ENCODE measurements at places on chromosomes 4 and X.

DNA sequence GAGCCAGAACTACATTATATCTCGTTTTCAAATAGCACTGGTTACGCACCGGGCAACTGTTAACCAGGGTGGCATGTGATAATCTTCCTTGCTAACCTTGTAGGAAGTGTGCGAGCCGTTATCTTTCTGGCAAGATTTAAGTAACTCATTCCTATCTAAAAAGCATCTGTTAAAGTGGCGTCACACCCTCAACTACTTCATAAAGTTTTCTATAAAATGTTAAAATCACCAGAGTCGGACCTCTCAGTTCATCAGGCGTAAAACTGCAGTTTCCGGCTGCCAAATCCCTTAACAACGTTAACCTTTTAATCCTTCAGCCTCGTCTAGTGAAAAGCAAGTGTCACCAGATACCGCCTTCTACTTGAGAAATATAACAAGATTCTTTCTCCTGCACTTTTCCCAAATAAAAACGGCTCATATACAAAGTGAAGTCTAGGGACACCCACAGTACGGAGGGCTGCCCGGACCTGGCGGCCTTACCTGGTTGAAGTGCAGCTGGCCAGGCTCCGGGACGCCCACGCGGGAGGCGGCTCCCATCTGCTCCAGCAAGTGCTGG lies 1.2 kb downstream of the SLC39A8 start:
- no peak for DNase-seq

- DNase-seq = no peak
Measured at GRCh38 chr4:177047851-177048174, 255.1 kb upstream of the VEGFC start.

DNA sequence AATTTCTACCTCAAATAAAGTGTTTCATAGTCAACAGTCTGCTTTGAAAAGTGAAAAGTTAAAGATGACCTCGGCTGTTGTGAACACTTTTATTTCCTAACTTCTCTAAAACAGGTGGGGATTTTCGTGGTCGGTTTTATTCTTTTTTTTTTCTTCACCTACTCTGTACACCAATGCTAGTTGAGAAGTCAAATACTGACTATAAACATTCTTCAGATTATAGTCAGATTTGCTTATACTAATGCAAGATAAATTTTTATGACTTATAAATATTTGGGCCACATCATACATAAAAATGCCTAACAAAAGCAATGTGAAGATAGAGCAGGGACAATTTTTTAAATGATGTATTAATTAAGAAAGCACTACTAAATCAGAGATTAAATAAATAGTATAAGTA lies 98.1 kb upstream of the GPR34 start:
- DNase-seq = no peak

GRCh38 chr4:126755506-126755905 lies 877.3 kb upstream of the INTU start:
- DNase-seq = no peak

DNA sequence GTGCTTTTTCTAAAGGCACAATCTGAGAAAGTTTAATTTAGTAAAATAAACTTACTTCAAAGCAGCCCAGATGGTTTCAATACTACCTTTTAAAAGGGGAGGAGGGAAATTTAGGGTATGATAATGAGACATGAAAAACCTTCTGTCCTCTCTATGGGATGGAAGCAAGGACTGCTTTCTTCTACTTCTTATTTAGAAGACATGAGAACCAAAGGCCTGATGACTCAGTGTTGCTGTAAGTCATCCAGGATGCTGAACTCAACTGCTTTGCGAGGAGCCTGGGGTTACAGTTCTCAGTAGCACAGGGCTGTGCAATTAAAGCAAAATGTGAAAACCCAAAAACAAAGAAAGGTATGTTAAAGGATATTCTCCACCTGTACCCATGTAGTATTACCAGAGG lies 140.8 kb upstream of the EDNRA start:
- DNase-seq = no peak

GRCh38 chr4:51884055-51884454 lies 41.1 kb downstream of the DCUN1D4 start:
- no peak for DNase-seq

- DNase-seq = no peak
Measured at GRCh38 chr4:74235135-74235534, 73.1 kb upstream of the EPGN start.

GRCh38 chr4:76305971-76306881 lies at the start of gene STBD1:
STBD1 (plus strand) TSS chr4:76306733; CDS start chr4:76306770, 37 bp downstream.
- no peak for DNase-seq

GRCh38 chrX:7119950-7120877 lies 27.3 kb upstream of the STS start:
- DNase-seq = no peak

- DNase-seq = no peak
Measured at GRCh38 chr4:121784975-121785374, 16.1 kb upstream of the EXOSC9 start.

- DNase-seq = no peak
Measured at GRCh38 chr4:5054532-5054931, 3.3 kb downstream of the STK32B start.

- no peak for DNase-seq
Measured at GRCh38 chrX:97145934-97146333, 262.2 kb downstream of the RPA4 start.

GRCh38 chrX:110180176-110180927 lies 137.5 kb downstream of the AMMECR1 start:
- no peak for DNase-seq

DNA sequence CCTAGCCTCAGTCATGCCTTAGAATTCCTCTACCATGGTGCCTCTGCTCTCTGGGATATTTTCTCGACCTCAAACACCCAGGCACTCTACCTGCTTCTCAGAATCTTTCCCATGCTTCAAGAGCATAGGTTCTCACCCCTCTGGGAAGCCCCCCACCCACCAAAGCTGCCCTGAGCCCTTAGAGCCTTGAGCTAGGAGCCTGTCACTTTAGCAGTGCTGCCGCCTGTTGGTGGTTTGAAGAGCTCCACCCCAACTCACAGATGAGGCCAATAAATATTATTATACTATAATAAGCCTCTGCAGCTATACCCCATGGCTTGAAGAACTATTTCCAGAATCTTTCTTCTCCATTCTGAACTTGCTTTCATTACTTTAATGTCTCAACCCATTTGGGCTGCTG lies 109.7 kb downstream of the RTL5 start:
- no peak for DNase-seq

DNA sequence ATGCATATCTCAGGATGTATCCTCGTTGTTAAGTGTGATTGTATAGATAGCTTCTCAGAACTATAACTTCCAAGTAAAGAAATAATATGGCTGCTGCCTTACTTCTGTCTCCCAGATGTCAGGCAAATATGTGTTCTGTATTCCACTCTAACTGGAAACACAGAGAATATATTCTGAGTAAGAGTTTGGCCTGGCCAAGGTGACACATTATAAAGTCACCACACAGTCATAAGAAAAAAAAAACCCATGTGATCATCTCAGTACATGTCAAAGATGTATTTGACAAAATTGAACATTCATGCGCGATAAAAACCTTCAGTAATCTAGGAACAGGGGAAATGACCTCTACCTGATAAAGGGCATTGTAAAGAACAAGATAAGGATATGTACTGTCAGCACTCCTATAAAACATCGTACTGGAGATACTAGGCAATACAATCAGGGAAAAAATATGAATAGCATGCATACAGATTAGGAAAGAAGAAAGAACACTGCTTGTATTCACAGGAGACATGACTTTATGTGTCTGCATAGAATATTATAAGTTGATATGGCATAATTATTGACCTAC lies 207.1 kb downstream of the ZNF330 start:
- DNase-seq = no peak

- DNase-seq = no peak
Measured at GRCh38 chrX:10467793-10468192, 152.6 kb downstream of the MID1 start.

GRCh38 chr4:41977709-41978108 lies 3.8 kb upstream of the DCAF4L1 start:
- no peak for DNase-seq

DNA sequence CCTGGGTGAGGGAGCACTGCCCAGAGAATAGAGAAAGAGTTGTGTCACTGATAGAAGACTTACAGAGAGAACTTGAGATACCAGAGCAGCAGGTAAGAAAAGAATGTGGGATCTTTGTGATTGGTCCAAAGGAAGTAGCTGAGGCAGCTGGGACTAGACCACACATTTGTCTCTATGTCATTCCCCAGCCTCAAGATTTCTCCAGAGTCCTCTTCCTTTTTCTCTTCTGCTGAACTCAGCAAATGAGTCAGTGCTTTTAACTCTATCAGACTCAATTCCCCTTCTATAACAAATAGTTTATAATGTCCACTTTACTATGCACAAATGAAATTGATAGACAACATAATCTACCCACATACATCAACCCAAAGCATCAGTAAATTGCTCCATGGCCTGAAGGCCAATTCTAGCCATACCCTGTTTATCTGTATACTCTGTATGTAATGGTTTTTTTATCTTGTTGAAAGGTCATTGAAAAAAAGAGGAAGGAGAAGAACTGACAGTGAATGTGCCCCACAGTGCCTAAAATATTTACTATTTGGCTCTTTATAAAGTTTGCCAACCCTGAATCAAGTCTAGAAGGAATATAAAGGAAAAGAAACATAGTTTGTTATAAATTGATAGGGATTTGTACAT lies 38.2 kb downstream of the ETDC start:
- DNase-seq = no peak

DNA sequence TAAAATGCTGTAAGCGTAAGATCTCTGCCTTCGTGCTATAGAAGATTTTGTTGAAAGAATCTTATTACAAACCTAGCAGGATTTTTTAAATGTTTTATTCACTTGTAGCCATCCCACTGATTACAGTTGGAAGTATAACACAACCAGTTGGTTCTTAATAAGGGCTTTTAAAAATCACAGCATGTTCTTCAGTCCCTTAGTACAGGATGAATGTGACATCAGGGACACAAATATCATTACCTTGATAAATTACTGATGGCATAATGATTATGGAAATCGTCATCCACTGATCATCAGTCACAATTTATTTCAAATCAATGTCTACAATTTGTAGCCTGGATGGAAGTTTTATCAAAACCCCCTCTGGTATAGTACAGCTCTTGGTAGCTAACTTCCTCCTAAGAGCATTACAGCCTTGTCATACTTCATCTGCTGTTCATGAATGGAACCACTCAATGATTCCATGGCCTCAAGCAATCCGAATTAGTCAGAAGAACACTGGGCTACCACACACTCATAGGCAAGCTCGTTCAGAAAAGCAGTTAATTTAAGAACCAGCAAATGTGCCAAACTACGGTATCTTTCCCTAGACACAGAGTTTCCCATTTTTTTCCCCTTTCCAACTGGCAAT lies 389.2 kb upstream of the TENM3 start:
- DNase-seq = no peak

GRCh38 chrX:9429767-9430166 lies 35.1 kb upstream of the TBL1X start:
- no peak for DNase-seq

GRCh38 chrX:153551135-153551534 lies 33.7 kb downstream of the ATP2B3 start:
- no peak for DNase-seq

- no peak for DNase-seq
Measured at GRCh38 chrX:446245-446644, 59.5 kb upstream of the PPP2R3B start.

DNA sequence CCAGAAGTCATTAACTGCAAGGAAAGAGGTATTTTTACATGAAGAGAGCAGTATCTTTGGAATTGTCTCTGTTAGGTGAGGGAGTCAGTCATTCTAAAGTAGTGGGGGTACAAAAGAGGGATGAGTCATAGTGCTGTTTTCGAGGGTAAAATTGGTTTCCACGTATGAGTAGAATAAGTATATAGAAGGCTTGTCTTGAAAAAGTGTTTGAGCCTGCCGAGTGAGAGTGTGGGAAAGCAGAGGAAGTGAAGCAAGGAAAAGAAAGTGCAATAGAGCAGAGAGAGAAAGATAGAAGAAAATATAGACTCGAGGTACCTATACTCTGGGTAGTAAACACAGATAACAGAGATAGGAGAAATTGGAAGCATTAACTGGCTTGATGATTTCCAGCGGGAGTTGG lies 696.4 kb downstream of the DMD start:
- DNase-seq = no peak

GRCh38 chr4:24568425-24568824 lies 15.9 kb downstream of the DHX15 start:
- DNase-seq = no peak

DNA sequence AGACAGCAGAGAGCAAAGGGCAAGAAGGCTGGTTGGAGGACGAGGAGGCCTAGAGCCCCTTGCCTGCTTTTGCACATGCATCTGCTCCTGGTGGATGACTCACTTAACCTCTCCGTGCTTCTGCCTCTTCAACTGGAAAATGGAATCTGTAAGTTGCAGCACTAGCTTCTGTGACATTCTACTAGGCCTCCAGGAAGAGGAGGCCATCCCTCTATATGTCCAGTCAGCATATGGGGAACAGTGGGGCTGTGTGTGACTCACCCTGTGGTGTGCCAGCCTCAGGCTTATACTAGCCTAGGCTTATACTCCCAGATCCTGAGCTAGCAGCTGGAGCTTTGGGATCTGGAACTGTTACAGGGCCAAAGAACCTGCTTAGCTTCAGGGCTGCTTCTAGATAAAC lies 36.0 kb downstream of the RTL9 start:
- no peak for DNase-seq

- no peak for DNase-seq
Measured at GRCh38 chrX:106987488-106987887, 12.5 kb downstream of the MORC4 start.

DNA sequence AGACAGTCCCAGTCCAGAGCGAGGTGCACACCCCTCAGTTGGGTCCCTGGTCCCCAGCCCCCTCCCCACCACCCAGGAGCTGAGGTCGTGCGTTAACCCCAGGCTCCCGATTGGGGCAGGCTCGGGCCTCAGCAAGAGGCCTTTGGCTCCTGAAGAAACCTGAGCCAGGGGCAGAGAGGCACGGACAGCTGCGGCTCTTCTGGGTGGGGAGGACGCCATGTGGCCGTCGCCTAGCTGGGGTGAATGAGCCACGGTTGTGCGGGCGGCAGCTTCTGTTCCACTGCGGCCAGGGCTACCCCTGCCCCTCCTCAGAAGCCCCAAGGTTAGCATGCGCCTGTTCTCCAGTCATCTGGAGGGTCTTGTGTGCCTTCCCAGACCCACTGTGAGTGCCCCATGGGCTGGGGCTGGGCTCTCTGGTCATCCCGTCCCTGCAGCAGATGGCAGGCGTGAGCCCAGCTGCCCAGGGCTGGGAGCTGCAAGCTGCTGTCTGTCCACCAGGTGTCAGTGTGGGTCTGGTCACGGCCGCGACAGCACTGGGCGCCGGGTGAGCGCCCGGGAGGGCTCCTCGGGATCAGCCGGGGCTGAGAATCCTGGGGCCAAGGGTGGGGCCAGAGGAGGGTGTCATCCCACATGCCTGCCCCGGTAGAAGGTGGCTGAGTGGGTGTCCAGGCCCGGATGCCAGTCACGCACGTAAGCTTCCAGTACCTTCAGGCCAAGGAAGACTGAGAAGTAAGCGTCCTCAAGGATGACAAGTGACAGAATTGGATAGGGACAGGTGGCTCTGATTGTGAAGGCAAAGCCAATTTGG lies 21.9 kb downstream of the ATP2B3 start:
- DNase-seq = peak; percentile 27
